Caki2 (cell line): ENCODE measurements at places on chromosomes 7 and 10. TPM values are rescaled to one million over a fixed set of nuclear protein-coding genes. Genes with fewer than 3 reads are reported as not detected.

The ENKUR gene
- 0.07 TPM in 1 of 2 replicates, not detected in the other for total RNA-seq

The SPDYE5 gene
- total RNA-seq, result not detected in 2 replicates

The VWDE gene
- total RNA-seq, result 3.8 and 4.1 TPM in 2 replicates

The SLC13A1 gene
- total RNA-seq, result not detected in 2 replicates

The GRID2IP gene
- not detected in 2 replicates for total RNA-seq

The FMC1 gene
- 15.9 and 48.3 TPM in 2 replicates for total RNA-seq

DNA sequence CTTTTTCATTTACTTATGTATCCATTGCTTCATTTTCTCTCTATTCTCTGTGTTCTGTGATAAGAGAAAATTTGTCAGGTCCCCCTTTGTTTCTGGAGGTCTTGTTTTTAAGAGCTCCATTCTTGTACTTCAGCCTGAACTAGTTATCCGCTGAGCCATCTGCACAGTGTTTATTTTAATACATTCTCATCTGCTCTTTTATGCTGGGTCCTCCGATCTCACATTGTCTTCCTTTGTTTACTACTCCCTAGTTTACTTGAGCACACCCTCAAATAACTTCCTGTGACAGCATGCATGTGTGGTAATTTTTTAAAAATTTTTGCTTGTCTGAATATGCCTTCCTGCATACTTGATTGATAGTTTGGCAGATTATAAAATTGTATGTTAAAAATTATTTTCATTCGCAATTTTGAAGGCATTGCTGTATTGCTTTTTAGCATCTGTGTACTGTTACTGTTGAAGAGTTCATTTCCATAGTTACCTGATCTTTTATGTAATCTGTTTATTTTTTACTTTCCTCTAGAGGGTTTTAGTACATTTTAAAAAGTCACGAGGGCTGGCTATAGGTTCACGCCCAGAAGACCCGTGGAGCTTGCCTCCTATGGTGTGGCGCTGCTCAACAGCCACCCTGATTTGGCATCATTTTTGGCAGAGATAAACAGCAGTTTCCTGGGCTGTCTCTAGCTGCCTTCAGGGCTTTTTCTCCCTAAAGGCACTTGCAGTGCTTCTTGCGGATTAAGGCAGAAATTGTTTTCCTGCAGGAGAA is 31.9 kb downstream of the RSBN1L start:
- no peak for DNase-seq

DNA sequence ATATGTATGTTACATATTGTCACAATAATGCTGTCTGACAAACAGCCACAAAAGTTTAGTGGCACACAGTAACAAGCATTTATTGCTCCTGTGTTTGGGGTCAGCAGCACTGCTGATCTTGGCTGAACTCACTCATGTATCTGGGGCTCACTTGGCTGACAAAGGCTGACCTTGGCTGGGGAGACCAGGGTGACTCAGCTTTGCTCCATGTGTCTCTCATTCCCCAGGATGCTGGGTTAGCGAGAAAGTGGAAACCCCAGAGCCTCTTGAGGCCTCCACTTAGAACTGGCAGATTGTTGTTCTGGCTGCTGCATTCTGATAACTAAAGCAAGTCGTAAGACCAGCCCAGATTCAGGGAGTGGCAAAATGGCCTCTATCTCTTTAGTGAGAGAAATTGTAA is 217.3 kb upstream of the HABP2 start:
- DNase-seq, result no peak

DNA sequence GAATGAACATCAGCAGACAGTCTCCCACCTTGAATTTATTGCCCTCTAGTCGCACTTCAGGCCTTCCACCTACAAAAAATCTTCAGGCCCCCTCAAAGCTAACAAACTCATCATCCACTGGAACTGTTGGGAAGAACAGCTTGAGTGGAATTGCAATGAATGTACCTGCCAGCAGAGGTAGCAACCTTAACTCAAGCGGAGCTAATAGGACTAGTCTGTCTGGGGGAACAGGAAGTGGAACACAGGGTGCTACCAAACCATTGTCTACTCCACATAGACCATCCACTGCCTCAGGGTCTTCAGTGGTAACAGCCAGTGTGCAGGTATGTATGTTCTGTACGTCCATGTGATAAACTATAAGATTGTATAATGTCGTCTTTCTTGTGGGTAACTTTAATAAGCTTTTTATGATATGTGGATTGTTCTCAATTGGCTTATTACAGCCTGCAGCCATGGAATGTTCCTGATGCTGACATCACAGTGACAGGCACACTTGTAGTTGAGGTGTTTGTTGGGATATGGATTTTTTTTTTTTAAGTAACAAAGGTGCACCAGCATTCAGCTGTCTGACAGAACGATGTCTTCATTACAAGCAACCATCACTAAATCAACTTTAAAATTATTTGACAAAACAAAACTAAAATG is 53.3 kb downstream of the UBN2 start:
- DNase-seq, result no peak

GRCh38 chr7:66957595-66958290 is 36.7 kb downstream of the TMEM248 start:
- DNase-seq, result no peak

DNA sequence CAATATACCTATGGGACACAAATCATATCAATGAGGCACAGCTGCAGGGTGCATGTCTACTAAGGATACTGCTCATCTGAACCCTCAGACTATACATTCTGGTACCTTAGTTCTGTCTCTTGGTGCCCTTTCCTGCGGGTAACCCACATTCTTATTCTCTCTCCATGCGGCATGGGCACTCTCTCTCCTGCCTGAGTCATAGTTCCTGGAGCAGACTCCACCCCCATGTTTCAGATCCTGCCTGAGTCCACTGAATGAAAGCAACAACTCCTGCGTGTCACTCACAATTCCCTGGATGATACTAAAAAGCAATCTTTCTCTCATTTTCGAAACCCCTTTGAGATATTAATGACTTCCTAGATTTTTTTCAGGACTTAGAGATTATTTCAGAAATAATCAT is 653.1 kb upstream of the C7orf33 start:
- DNase-seq, result no peak

DNA sequence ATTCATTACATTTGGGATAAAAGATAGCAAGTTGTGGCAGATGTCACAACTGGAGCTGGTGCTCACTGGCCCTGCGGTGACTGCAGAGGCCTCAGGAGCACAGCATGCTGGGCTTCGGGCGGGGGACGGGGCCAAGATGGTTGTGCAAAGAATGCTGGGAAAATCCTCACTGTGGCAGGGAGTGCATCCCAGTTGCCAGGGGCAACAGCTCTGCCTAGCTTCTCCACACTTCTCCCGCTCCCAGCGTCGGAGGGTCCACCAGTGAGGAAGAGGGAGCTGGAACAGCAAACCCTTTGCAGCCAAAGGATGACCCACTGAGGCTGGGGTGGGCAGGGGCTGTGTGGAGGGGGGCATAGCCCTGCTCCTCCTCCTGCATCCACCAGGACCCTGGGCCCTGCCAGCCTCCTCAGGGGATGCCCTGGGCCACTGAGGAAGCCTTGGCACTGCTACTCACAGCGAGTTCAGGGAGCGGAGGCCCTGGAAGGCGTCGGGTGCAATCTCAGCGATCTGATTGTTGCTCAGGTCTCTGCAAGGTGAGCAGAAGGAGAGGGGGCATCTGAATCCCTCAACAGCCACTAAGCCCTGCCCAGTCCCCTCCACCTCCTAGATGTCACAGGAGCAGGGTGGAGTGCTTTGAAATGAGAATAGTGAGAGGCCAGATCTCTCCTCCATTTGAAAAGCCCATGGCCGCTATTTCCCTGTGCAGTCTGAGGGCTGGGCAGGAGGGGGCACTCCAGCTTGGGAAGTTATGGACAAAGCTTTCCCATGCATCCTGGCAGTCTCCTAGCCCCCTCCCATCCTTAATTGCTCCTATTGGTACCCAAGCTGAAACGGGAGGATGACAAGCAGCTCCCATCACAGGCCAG is 126.5 kb downstream of the SLIT1 start:
- DNase-seq, result no peak

GRCh38 chr10:118116715-118117449 is 70.1 kb upstream of the RAB11FIP2 start:
- peak; percentile 16 for DNase-seq
